M059J (cell line): ENCODE measurements at places on chromosomes 4 and X. TPM values are rescaled to one million over a fixed set of nuclear protein-coding genes. Genes with fewer than 3 reads are reported as not detected.

- no peak for DNase-seq
These were observed 38.3 kb upstream of the LGI2 start for GRCh38 chr4:25069014-25069413.

WDR17 gene
- total RNA-seq = 0.86 and 1.1 TPM in 2 replicates

SPANXN4 gene
- total RNA-seq = not detected in 2 replicates

CEP135 gene
- total RNA-seq = 2.6 and 2.8 TPM in 2 replicates
